Stimulated activated effector memory CD8-positive, alpha-beta T cell treated with anti-CD3 and anti-CD28 coated beads, Interleukin-12 subunit alpha, Interleukin-12 subunit beta, amount 100 ng/mL, for 72 hours (primary cell): ENCODE measurements at places on chromosomes 3 and 15.

- DNase-seq = no peak
Measured at GRCh38 chr3:136925425-136926190, 32.2 kb upstream of the IL20RB start.

- no peak for DNase-seq
Measured at GRCh38 chr15:65363306-65363705, 14.5 kb downstream of the IGDCC3 start.

DNA sequence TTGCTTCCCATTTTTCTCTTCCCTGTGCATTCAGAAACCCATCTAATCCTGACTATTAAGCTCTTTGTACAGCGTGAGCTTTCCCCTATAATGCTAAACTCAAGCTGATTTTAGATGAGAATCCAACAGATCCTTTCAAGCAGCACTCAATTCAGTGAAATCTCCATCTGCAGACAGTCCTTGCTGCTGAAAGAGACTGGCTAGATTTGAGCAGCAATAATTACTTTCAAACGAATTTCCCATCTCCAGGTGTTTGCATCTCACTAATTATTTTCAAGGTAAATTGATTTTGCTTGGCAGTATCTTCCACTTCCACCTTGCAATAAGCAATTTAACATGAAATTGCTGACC lies 49.5 kb upstream of the SLC7A14 start:
- no peak for DNase-seq

- DNase-seq = no peak
Measured at GRCh38 chr3:4494895-4495264, 1.7 kb downstream of the ITPR1 start.

GRCh38 chr3:198093112-198093679 lies 133.2 kb downstream of the LMLN start:
- DNase-seq = no peak
